ENCODE measurements at places on chromosomes 6 and 20. TPM values are rescaled to one million over a fixed set of nuclear protein-coding genes. Genes with fewer than 3 reads are reported as not detected.

Gene WFDC12
- not detected for total RNA-seq

Gene GHRH
- total RNA-seq = not detected

GRCh38 chr20:35617397-35618262 is 2.0 kb downstream of the SPAG4 start:
- peak; percentile 39 for DNase-seq

GRCh38 chr20:51768759-51769517 is 748 bp upstream of the ATP9A start:
- no peak for DNase-seq

All from fibroblast of the aortic adventitia (primary cell).